ENCODE measurements at places on chromosomes 16 and 17.
A peak's percentile ranks its signal among the peaks of the same experiment; 100 is the strongest.

DNA sequence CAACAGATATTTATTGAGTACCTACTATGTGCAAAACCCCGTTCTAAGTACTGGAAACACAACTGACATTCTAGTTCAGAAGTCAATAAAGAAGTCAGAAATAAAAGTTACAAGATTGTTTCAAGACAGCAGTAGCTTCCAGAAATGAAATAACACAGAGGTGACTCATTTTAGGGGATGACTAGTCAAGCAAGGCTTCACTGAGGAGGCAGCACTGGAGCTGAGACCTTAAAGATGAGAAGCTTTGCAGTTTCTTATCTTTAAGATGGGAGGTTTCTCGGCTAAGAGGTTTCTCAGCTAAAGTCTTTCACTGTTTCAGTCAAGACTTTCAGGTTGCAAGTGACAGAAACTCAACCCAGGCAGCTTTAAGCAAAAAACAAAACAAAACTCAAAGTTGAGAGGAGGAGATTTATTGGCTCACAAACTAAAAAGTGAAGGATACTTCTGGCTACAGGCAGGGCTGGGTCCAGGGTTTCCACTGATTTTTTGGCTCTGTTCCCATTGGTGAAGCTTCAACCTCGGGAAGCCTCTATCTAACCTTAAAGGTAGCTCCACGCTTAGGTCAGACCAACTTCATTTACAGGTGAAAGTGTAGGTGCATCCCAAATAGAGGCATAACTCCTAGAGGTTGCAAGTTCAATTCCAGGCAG is 7.4 kb upstream of the MMP2 start:
- no peak overlapping the region for H3K4me3 ChIP-seq
- peak overlapping the region; percentile 56 for H3K27ac ChIP-seq
- DNase-seq: no peak
- no peaks in the 10 kb centered on the region for H3K27me3 ChIP-seq
- H3K4me1 ChIP-seq: peaks cover 38% of the 10 kb centered on the region
- H3K36me3 ChIP-seq: no peaks in the 10 kb centered on the region

DNA sequence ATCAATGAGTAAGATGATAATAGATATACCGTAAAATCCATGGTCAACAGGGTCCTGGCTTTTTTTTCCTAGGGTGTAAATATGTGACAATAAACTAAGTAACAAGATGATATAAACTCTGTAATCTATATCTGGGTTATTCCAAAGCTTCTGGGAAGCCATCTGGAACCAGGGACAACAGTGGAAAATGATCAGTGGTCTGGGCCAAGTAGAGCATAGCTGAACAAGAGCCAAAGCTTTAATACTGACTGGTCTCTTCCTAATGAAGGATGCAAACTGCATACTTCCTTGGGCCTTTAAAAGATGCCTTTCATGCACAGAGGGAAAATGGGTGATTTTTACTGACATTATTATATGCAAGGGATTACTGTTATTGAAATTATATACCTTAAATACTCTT is 8.9 kb downstream of the CA10 start:
- DNase-seq: no peak
- H3K4me1 ChIP-seq: no peaks in the 10 kb centered on the region
- no peaks in the 10 kb centered on the region for H3K27me3 ChIP-seq
- no peak overlapping the region for H3K4me3 ChIP-seq

- peak overlapping the region; percentile 88 for H3K4me3 ChIP-seq
- peak overlapping the region; percentile 83 for H3K27ac ChIP-seq
- no peak for DNase-seq
- H3K36me3 ChIP-seq: peaks cover 2% of the 10 kb centered on the region
Observed at GRCh38 chr17:28897769-28898526, 415 bp upstream of the FLOT2 start.

GRCh38 chr17:4859816-4860625 is 26.9 kb downstream of the MINK1 start:
- no peak overlapping the region for H3K27ac ChIP-seq
- no peak for DNase-seq
- H3K27me3 ChIP-seq: no peaks in the 10 kb centered on the region
- no peak overlapping the region for H3K4me3 ChIP-seq
- peaks cover 17% of the 10 kb centered on the region for H3K36me3 ChIP-seq

DNA sequence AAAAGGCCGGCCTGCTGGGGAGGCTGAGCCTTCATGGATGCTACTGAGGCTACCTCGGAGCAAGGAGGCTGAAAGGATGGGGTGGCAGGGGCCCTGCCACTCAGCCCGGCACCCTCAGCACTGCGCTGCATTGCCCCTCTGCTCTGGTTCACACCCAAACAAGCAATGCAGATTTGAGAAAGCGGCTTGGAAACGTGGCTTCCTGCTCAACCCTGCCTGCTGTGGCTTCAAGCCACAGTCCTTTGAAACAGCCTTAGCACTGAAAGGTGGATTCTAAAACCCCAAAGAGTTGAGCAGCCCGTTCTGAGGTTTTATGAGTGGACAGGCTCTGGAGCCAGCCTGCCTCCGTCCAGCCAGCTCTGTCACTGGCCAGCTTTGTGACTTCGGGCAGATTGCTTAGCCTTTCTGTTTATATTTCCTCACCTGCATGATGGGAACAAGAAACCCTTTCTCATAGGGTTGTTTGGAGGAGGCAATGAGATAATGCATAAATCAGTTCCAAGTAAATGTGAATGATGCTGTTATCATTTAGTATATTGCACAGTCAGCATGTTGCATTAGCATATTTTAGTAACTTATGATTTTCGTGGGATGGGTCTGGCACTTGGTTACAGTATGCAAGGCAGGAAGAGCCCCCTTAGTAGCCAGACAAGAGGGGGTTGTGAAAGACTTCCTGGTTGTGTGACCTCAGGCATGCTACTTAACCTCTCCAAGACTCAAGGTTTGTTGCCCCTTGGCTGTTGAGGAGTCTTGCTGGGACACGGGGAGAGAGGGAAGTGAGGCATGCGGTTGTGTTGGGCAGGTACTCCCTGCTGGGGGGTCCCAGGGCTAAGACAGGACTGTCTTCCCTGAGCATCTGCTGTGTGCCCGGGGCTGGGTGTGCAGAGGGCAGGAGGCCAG is 23.6 kb downstream of the CRISPLD2 start:
- no peak for DNase-seq
- H3K4me1 ChIP-seq: peaks cover 71% of the 10 kb centered on the region
- no peak overlapping the region for H3K4me3 ChIP-seq
- no peaks in the 10 kb centered on the region for H3K27me3 ChIP-seq

DNA sequence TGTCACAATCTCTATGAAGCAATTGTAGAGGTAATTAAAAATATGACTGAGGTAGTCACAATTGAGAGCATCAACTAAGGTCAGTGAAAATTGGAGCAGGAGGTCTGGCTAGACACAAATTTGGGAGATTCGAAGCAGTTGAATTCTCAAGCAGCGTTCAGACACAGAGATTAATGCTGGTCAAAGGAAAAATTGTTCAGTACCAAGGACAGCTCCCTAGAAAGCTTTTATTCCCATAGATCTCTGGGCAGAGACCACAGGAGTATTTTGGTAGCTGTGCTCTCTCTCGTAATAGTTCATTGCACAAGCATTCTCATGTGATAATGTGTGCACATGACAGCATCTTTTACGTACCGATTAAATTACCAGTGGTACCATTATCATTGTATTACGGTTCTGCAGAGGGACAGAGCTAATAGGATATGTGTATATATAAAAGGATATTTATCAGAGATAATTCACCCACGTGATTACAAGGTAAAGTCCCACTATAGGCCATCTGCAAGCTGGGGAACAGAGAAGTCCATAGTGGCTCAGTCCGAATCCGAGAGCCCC is 387.5 kb upstream of the HSBP1 start:
- no peak for DNase-seq
- H3K4me1 ChIP-seq: no peaks in the 10 kb centered on the region
- H3K4me3 ChIP-seq: no peak overlapping the region
- H3K36me3 ChIP-seq: no peaks in the 10 kb centered on the region
- H3K27ac ChIP-seq: no peak overlapping the region

GRCh38 chr16:16991711-16992110 is 479.0 kb downstream of the XYLT1 start:
- H3K4me1 ChIP-seq: no peaks in the 10 kb centered on the region
- no peak overlapping the region for H3K27ac ChIP-seq
- no peak for DNase-seq
- no peaks in the 10 kb centered on the region for H3K27me3 ChIP-seq
